Stimulated activated CD4-positive, alpha-beta T cell treated with anti-CD3 and anti-CD28 coated beads, TNF-alpha, amount 100 ng/mL, for 48 hours (primary cell): ENCODE measurements at places on chromosomes 11 and 22.

DNA sequence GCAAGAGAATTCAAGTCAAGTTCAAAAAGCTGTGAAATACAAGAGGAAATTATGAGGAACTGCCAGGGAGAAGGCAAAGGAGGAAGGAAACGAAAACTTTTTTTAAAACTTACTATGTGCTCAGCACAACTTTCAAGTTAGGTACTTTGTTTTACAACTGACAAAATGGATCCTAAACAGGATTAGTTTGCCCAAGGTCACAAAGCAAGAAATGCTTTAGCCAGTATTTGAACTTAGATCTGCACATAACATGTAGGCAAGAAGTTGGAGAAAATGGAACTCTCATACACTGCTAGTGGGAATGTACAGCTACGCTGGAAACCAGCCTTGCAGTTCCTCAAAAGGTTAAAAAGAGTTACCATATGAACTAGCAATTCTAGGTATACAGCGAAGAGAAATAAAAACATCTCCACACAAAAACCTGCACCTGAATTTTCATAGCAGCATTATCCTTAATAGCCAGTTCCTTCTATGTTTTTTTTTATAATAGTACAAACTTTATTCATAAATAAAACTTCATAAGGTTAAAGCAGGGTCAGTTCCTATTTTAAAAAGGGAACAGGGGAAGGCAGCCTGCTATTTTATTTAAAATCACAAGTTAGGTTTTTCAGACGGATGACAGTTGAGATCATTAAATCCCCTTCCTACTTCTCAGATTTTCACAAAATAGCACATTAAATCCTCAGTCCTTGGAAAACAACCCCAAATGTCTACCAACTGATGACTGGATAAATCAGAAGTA is 19.2 kb downstream of the DDX6 start:
- DNase-seq = no peak

- DNase-seq = no peak
Observed at GRCh38 chr11:75810637-75811390, 4.2 kb upstream of the UVRAG start.

DNA sequence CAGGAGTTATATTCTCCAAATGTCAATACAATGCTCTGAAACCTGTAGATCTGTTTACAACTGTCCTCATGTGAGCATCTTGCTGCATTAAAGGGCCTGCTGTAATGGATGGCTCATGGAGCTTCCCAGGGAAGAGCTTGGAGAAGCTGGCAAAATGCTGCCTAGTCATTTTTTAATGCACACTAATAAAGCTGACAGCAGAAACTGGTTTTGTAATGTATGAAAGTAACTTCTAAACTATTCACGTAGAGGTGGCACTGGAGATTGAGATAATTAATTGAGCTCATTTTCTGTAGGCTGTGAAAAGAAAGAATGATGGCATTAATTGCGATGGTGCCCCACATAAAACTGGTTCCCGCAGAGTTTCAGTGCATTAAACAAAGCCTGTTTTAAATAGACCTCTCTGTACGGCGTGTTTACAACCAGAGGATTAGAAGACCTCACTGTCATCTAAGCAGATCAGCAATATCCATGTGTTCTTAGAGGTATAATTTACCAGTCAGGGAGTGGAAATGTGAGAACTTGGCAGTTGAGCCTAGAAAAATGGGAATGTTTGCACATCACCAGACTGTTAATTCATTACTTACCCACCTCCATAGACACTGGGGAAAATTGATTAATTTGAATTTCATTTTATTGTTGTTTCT is 16.0 kb downstream of the POLA2 start:
- no peak for DNase-seq

DNA sequence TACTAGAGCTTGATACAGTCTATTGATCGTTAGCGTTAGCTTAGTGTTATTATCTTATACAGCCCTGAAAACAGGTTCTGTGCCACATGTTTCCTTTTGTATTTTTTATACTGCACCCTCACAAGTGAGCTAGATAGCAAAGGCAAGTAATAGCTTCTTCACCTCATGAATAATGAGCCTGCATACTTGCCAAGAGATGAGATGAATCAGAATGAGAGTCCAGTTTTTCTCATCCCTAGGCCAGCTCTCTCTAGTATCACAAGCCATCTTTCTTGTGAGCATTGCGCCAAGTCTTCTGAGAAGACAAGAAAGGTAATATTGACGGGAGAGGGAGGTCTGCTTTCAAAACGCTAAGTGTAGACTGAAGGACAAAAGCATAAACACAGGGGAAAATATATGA is 8.7 kb upstream of the CARD18 start:
- no peak for DNase-seq

DNA sequence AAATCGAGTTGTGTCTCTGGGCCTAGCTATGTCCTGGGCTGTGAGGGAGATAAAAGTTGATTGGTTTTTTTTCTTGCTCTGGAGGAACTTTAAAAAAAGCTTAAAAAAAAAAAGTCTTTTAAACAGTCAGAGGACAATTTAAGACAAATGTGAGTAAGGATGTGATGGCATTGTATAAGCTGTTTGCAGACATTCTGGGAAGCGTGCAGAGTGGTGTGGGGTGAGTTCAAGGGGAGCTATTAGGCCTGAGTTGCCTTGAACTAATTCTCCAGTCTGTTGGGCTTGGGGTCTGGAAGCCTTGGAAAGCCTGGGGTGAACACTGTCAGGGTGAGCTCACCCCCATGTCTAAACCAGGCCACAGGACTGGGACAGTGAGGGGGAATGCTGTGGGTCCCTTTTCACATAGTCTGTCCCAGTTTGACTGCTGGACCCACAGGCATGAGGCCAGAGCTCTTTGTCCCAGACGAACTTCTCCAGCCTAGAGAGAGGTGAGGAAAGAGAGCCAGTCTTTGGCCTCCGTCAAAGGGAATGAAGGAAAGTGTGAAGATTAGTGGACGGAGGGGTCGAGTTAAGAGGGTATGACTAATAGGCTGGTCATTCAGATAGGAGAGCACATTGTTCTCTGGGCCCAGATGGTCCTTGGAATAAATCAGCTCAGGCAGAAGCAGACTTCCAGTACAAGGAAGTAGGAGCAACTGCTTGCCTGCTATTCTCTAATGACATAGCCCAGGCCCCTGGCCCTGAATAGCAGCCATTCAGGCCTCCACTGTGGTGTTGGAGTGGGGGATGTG is 76.4 kb upstream of the NNMT start:
- no peak for DNase-seq

GRCh38 chr22:41578818-41579217 is 10.8 kb downstream of the PMM1 start:
- DNase-seq = no peak

DNA sequence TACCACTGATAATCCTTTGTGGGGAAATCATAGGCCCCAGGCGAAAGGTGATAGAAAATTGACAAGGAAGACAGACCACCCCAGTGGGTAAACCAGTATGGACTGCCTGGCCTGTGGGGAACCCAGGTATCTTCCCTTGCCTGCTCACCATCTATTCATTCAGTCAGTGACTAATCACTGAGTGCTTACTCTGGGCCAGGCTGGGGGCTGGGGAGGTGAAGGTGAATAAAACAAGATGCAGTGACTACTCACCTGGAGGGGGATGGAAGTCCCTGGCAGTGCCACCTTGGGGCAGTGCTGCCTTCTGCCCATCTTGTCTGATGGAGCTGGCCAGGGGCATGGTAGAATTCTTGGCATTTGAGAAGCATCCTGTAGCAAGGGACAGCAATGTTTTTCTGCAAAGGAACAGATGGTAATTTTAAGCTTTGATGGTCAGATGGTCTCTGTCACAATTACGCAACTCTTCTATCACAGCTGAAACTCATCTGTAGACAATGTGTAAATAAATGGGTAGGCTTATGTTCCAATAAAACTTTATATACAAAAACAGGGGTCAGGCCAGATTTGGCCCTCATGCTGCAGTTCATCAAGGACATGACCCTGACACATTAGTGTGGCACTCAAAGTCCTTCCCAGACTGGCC is 4.6 kb downstream of the ISX start:
- no peak for DNase-seq

DNA sequence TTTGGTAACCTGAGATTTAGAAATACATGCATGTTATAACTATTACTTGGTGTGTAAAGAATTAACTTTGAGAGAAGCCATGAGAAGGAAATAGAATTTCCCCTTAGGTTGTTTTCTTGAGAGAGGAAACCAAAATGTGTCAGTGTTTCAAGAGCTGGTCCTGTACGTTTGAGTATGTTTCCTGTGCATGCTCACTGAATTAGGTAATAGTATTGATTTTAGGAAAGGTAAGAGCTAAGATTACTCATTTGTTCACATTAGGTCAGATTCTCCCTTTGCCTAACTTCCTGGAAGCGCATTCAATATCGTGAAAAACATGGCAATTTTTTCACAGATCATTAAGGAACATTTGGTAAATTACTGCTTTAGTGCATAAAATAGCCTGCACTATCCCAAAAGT is 49.3 kb upstream of the RDX start:
- DNase-seq = no peak

GRCh38 chr11:23317816-23318215 is 457.5 kb upstream of the CCDC179 start:
- no peak for DNase-seq

GRCh38 chr11:73257342-73258103 is 14.6 kb upstream of the P2RY6 start:
- no peak for DNase-seq

GRCh38 chr11:44277196-44278090 is 32.5 kb downstream of the ALX4 start:
- DNase-seq = no peak

DNA sequence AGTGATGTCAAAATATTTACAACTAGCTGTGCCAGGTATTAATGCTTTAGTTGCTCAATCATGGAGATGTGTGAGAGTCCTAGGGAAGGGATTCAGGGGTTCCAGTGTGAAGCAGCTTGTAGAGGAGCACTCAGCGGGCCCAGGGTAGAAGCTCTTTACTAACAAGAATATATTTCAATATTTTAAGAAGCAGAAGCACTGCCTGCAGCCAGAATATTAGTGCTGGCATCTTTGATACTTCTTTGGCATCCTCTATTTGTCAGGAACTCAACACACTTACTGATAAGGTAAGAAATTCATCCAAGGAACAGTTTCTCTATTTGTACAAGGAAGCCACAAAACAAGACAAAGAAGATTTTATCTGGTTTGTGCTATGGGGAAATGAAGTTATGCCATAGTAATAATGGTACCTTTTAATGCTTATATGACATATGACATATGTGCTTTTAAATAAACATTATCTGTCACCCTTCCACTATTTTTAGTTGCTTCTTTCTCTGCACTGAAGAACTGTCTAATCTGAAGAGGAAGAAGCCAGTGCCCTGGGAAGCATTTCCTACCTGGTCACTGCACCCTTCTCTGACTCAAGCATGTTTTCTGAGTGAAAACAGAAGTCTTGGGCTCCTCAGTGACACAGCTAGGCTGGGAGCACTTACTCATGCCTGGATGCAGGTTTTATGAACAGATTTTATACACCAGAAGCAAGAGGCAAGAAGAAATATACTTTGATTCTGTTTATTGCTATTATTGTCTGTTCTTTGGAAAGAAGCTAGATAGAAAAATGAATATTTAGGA is 388.1 kb upstream of the CCDC90B start:
- DNase-seq = no peak

DNA sequence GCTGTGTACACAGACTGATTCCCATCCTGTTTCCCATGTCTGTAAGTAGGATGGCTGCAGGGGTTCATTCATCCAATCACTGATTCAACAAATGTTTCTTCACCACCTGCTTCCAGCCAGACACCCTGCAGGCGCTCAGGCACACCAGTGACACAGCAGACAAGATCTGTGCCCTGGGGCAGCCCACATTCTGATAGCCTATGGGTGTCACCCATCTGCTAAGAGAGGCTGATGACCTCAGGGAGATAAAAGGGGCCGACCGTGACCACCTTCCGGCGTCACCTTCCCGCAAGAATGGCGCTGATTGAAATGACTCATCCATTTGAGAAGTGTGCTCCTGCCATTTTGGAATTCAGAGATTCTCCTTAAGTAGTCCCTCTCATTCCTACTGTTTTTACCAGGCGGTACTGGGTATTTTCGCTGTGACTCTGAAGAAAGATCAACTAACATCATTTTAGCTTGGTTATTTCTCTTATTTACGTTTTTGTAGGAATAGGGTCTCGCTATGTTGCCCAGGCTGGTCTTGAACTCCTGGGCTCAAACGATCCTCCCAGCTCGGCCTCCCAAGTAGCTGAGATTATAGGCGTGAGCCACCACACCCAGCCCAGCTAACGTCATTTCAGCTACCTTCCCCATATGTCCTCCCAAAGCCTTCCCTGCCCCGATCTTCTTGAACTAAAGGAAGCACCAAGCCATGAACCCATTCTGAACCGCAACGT is 73.2 kb upstream of the BID start:
- DNase-seq = no peak

- no peak for DNase-seq
Observed at GRCh38 chr11:95078526-95078925, 11.1 kb upstream of the ENDOD1 start.

- no peak for DNase-seq
Observed at GRCh38 chr11:42913731-42914130, 398.1 kb upstream of the API5 start.

GRCh38 chr11:33844236-33844635 is 47.6 kb downstream of the LMO2 start:
- DNase-seq = no peak

DNA sequence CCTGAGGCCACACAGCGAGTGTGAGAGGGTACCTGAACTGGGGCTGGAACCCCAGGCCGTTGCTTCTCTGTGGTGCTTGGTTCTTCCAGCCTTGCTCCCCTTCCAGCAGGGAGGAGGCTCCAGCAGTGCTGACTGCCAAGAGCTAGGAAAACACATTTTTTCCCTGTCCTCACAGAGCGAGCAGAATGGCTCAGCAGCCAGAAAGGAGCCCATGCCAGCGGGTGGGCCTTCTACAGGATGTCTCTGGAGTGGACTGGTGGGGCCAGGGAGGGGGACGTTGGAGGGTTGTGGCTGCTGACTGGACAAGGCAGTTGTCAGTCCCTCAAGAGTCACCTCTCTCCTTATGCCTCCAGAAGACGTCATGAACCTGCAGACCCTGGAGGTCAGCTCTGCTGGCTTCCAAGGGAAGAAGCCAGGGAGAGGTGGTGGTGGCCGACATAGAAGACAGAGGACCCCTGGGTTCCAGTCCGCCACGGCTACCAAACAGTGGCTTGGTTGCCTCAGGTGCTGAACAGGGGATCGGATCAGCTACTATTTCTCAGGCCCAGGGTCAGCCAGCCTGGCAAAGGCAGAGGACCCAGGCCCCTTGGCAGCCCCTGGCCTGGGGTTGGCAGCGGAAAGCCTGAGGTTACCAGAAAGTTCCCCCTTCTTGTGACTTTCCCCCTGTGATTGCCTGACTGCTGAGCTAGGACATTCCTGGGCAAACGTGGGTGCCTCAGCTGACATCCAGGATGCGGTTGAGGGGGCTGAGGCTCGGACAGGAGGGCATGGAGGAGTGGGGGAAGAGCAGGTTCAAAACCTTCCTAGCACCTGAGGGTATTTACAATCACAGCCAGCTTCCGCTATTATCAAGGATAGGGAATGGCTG is 3.7 kb downstream of the MAFF start:
- DNase-seq = no peak

DNA sequence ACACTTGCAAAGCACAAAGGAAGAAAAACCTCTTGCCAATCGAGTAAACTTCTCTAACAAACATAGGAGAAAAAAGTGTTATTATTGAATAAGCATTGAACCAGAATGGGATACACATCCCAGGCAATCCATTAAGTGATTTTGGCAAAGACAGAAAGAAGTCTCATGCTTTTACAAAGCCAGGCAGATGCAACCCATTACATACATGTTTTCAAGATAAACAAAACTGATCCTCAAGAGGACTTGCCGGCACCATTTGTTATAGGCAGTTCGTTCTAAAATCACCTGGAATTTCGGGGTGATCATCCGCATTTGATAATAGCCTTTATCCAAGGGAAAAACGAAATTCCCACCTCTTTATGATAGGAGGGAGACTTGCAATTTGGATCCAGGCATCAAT is 97.5 kb upstream of the RAG2 start:
- DNase-seq = no peak
